Fibroblast of skin of back (primary cell): ENCODE measurements at places on chromosomes 2 and 18.
A peak's percentile ranks its signal among the peaks of the same experiment; 100 is the strongest.

DNA sequence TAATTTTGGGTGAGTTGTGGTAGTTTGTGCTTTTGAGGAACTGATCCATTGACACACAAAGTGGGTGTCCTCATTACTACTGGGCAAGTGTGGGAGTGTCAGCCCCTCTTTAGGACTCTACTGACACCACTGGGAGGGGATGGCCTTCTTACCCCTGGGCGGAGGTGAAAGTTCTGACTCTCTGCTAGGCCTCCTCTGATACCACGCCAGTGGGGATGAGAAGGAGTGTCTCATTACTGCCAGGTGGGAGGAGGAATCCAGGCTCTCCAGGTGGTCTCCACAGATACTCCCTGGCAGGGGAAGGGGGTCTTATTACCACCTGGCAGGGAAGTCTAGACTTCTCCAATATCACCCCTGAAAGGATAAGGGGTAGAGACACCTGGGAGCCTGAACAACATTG lies 9.1 kb downstream of the LCLAT1 start:
- no peak for DNase-seq

DNA sequence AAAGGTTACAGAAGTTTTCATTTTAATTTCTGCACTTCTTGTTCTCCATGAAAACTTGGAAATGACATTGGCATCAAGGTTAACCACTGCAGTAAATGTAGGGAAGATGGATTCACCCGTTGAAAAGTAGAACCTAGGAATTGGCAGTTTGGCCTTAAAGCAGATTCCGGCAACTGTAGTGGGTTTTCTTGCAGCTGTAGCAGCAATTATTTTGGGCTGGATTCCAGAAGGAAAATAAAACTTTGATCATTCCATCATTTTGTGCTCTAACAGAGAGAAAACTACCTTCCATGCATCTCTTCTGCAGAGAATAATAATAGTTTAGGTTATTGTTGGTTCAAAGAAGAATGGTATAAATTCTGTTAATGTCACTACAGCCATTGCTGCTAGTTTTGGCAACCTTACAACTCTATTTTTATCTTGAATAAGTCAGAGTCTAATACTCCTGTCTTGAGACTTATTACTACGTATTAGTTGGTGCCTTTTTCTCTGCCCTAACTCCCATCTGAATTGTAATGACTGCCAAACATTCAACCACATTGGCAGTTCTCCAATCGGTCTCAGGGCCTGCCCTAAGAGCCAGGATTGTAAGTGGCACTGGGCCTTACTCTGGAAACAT lies 178.1 kb upstream of the PIEZO2 start:
- peak; percentile 80 for DNase-seq

GRCh38 chr2:106160786-106161261 lies 33.3 kb downstream of the UXS1 start:
- DNase-seq, result no peak

GRCh38 chr2:157857881-157858280 lies 18.2 kb downstream of the ACVR1 start:
- DNase-seq, result peak; percentile 81

GRCh38 chr2:238444242-238444641 lies 17.5 kb downstream of the ASB1 start:
- DNase-seq, result no peak

- DNase-seq, result no peak
Measured at GRCh38 chr2:201937343-201937742, 96.3 kb upstream of the FZD7 start.

DNA sequence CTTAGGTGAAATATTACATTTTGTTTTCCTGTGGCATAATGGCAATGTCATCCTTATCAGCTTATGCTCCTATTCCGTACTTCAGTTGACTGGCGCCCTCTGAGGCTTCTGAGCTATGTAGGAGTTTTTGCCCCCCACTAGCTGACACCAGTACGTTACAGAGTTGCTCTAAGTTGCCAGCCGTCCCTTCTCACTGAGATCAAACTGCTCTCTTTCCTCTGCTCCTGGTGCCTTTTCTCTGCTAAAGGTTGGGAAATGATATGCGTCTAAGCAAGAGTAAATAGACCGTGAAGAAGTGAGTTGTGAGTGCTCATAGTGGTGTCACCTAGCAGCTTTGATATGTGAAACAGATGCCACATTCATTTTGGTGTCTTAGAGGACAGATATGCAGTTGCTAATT lies 99.2 kb downstream of the RAPGEF4 start:
- no peak for DNase-seq

DNA sequence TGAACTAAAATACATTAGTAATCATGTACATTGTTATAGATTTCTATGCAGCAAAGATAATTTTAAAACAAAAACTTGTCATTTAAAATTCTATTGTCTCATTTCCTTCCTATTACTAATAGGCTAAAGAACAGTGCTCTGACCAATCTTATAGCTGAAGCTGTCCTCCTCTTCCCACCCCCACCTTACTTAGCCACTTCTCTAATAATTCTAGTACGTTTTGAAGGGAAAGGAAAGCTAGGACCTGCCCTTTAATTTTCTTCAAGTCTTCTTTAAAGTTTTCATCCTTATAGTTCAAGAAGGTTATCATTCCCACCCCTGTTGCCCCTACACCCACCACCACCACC lies 121.6 kb downstream of the RBMS1 start:
- no peak for DNase-seq

GRCh38 chr2:169362118-169362893 lies at the start of gene LRP2:
Gene LRP2, minus strand, starts transcription at chr2:169362534. Its CDS starts 135 bp downstream, at chr2:169362399.
- no peak for DNase-seq
